Sigmoid colon (tissue), 7 donors: ENCODE measurements at places on chromosomes 3 and 15. TPM values are rescaled to one million over a fixed set of nuclear protein-coding genes. Genes with fewer than 3 reads are reported as not detected.

Gene NTRK3
- 3.6 TPM for total RNA-seq

Gene MCF2L2
- total RNA-seq, result 0.99 TPM

Gene SERPINI2
- not detected for total RNA-seq

Gene ATP13A5
- total RNA-seq, result not detected

Gene OXTR
- total RNA-seq, result 0.41 TPM

DNA sequence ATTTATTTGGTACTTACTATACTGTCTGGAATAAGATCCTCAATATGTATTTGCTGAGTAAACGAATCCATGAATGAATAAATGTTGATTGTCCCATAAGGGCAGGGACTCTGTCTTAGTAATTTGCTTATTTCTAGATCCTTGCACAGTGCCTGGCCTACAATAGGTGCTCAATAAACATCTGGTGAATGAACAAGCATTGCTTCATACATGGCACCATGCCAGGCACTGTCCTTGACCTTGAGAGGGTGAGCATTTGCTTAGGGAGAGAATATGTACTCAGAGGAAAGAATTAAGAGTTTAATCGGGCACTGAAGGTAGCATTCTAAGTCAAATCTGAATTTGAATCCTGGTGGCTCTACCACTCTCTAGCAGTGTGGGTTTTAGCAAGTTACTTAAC, 282.1 kb downstream of the THSD4 start:
- H3K36me3 ChIP-seq, result no peaks in the 10 kb centered on the region
- H3K27ac ChIP-seq, result no peak overlapping the region
- no peaks in the 10 kb centered on the region for H3K4me1 ChIP-seq
- no peak for DNase-seq
- H3K4me3 ChIP-seq, result no peak overlapping the region

DNA sequence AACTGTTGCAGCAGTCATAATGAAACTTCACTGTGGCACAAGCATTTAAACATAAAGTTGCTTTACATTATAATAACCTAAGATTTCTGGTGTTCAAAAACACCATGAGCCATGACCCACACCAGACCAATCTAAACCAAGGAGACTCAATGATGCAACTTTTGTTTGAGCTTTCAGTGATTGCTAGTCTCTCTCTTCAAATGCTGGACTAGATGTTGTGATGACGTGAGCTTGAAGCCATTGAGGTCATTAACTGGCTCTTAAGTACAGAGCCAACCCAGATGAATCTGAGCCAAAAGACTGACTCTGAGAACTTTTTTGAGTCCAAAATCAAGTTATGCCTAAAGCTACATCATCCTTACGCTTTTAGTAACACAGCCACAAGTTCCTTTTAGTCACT, 36.5 kb downstream of the ATR start:
- no peaks in the 10 kb centered on the region for H3K4me1 ChIP-seq
- no peak for DNase-seq
- no peaks in the 10 kb centered on the region for H3K27me3 ChIP-seq
- no peak overlapping the region for H3K27ac ChIP-seq
- H3K4me3 ChIP-seq, result no peak overlapping the region

- no peaks in the 10 kb centered on the region for H3K27me3 ChIP-seq
- no peaks in the 10 kb centered on the region for H3K36me3 ChIP-seq
- no peaks in the 10 kb centered on the region for H3K4me1 ChIP-seq
Measured at GRCh38 chr3:112456147-112456546, 43.1 kb downstream of the BTLA start.

DNA sequence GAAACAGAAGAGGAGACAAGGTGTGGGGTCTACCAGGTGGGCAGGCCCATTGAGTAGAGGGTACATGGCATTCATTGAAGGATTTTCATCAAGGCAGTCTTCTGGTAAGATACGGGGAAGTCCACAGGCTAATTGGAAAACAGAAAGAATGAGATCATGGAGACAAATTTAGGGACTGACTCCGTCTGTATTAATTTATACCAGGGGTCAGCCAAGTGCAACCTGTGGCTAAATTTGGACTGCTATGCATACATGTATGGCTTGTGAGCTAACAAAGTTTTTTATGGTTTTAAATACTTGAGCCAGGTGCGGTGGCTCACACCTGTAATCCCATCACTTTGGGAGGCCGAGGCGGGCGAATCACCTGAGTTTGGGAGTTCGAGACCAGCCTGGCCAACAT, 21.1 kb upstream of the SNRPN start:
- H3K36me3 ChIP-seq, result no peaks in the 10 kb centered on the region
- no peaks in the 10 kb centered on the region for H3K4me1 ChIP-seq
- DNase-seq, result peak; percentile 9
- no peaks in the 10 kb centered on the region for H3K27me3 ChIP-seq
- H3K4me3 ChIP-seq, result no peak overlapping the region

DNA sequence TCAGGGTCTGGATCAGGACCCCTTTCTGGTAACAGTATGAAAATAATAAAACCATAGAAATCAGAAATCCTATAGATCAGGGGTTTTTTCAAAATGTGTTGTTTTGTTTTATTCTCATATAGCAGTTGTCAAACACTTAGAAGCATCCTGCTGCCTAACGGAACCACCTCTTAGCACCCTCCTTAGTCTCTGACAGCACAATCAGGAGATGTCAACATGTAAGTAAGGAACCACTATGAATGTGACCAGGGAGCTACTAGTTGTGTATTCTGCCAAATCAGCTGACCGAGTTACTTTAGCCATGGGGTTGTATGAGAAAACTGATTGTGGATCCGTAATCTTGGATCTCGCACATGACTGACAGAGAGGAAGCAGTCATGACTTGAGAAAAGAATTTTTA, 22.2 kb downstream of the CCDC39 start:
- no peaks in the 10 kb centered on the region for H3K27me3 ChIP-seq
- H3K27ac ChIP-seq, result no peak overlapping the region
- H3K4me1 ChIP-seq, result no peaks in the 10 kb centered on the region
- no peak for DNase-seq
- no peak overlapping the region for H3K4me3 ChIP-seq
- H3K36me3 ChIP-seq, result no peaks in the 10 kb centered on the region

GRCh38 chr15:95557226-95558046, 773.1 kb upstream of the NR2F2 start:
- H3K4me1 ChIP-seq, result peaks cover 6% of the 10 kb centered on the region
- H3K27me3 ChIP-seq, result no peaks in the 10 kb centered on the region
- no peak overlapping the region for H3K27ac ChIP-seq
- no peak for DNase-seq

DNA sequence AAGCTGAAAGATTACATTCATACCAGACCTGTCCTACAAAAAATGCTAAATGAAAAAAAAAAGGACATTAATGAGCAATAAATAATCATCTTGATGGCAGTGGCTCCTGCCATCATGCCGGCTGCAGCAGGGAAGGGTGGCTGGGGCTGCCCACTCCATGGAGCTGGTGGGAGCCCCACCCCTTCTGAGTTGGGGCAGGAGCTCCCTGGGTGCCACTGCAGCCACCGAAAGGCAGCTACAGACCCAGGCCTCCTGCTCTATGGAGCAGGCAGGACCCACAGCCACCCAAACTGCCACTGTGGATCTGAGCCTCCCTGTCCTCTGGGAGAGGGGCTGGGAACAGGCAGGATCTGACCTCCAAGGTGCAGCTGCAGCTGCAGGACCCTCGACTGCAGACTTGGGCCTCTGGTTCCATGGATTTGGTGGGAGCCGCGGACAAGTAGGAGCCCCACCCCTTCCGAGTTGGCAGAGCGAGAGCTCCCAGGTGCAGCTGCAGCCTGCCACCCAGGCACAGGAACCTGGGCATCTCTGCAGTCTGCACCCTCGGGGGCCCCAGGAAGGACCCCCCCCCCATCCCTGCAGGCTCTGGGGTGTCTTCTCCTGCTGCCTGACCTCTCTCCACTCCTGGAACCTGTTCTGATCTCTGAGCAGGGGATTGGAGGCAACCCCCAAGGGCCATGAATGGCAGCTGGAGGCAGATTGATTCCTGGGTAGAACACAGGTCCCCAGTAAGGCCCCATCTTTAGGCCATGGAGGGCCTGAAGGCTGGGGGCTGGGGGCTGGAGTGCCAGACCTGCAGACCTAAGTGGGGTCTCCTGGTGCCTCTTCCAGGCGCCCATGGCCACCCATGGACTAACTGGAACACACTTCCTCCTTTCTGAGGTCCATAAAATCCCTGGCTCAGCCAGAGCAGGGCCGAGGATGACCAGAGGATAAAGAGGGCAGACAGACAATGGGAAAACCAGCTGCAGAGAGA, 70.4 kb upstream of the TTC14 start:
- H3K4me3 ChIP-seq, result no peak overlapping the region
- H3K4me1 ChIP-seq, result no peaks in the 10 kb centered on the region
- no peak overlapping the region for H3K27ac ChIP-seq

- no peaks in the 10 kb centered on the region for H3K27me3 ChIP-seq
- H3K27ac ChIP-seq, result peak overlapping the region; percentile 42
- no peak for DNase-seq
- no peak overlapping the region for H3K4me3 ChIP-seq
Measured at GRCh38 chr15:74053517-74053916, 28.8 kb downstream of the GOLGA6A start.

DNA sequence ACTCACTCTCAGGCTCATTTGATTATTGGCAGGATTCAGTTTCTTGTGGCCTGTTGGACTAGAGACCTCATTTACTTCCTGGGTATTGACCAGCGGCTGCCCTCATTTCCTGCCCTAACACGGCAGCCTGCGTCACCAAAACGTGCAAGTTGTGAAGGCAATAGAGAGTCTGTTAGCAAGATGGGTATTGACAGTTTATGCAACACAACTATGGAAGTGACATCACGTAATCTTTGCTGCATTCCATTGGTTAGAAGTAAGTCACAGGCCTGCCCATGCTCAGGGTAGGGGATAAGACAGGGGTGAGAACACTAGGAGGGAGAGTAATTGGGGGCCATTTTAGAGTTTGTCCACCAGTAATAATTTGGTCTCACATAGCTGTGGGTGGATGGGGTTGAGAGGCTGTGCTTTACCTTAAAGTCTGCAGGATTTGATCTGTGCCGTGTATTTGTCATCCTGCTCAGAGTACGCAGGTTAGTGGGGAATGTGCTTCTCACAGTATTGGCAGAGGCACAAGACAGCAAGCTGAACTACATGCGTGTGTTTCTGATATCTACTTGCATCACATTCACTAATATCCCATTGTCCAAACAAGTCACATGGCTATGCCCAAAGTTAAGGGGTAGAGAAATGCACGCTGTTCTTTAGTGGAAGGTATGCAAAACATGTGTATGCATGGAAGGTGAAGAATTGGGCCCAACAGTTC, 83.3 kb downstream of the EDEM1 start:
- no peak overlapping the region for H3K27ac ChIP-seq
- no peaks in the 10 kb centered on the region for H3K27me3 ChIP-seq
- H3K4me1 ChIP-seq, result no peaks in the 10 kb centered on the region

- no peaks in the 10 kb centered on the region for H3K27me3 ChIP-seq
- peak overlapping the region; percentile 68 for H3K4me3 ChIP-seq
- no peak for DNase-seq
- no peaks in the 10 kb centered on the region for H3K4me1 ChIP-seq
Measured at GRCh38 chr3:20185331-20185678, 701 bp downstream of the SGO1 start.

DNA sequence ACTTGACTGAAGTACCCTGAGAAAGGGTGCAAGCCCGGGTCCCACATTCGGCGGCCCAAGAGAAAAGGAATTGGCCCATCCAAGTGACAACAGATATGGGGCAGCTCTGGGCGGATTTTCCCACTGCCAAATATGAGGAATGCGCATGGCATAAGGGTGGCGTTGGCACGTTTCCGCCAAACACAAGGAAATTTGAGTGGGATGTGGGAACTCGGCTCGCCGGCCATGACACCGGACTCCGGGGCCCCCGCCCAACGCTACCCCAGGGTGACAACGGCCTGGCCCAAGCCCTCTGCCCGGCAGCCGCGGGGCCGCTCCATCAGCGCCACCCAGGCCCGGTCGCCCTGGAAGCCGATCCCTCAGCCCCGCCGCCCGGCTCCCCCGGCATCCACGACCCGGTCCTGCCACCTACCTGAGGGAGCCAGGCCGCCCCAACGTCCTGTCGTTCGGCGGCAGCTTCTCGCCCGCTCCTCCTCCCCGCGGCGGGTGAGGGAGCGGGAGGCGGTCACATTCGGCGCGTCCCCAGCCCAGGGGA, 449 bp downstream of the RAF1 start:
- peak overlapping the region; percentile 94 for H3K27ac ChIP-seq
- peak overlapping the region; percentile 100 for H3K4me3 ChIP-seq
- no peaks in the 10 kb centered on the region for H3K36me3 ChIP-seq
- peaks cover 45% of the 10 kb centered on the region for H3K4me1 ChIP-seq

DNA sequence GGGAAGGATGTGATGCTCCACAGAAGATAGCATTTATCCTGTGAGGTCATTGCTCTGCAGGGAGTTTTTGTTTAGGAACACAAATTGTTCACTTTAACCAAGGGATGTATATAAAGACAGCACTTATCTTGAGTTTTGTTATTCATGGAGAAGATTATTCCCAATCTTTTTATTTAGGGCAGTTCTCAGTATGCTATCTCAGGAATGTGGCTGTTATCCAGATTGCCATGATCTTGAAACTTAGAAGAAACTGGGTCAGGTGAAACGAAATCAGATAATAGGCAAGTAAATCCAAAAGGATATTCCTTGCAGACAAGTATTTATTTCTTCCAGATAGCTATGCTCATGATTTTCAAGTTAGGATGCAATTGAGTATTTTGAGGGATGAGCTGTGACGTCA, 19.3 kb upstream of the TMEM42 start:
- no peak for DNase-seq
- H3K4me3 ChIP-seq, result no peak overlapping the region
- no peaks in the 10 kb centered on the region for H3K36me3 ChIP-seq
- H3K27me3 ChIP-seq, result no peaks in the 10 kb centered on the region
- no peaks in the 10 kb centered on the region for H3K4me1 ChIP-seq

GRCh38 chr3:100269410-100270214, 8.8 kb downstream of the TBC1D23 start:
- no peak overlapping the region for H3K4me3 ChIP-seq
- no peak overlapping the region for H3K27ac ChIP-seq
- no peaks in the 10 kb centered on the region for H3K27me3 ChIP-seq

DNA sequence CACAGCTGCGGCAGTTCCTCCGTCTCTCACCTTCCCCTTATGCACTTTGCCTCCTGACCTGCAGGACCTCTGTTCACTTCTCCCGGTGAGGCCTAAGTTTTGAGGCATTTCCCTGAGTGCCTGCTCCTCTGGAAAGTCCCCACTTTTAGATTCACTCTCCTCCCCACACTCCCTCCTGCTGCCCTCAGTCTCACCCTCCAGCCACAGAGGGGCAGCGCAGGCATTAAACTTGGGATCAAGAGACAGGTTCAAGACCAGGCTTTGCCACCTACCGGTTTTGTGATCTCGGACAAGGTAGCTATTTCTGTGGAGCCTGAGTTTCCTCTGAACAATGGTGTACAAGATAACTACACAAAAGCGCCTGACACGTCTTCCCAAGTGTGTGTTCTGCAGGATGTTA, 19.4 kb downstream of the SLC6A11 start:
- no peak overlapping the region for H3K27ac ChIP-seq
- no peak for DNase-seq
- no peaks in the 10 kb centered on the region for H3K36me3 ChIP-seq

GRCh38 chr3:53646723-53647122, 152.3 kb downstream of the CACNA1D start:
- H3K27me3 ChIP-seq, result no peaks in the 10 kb centered on the region
- no peaks in the 10 kb centered on the region for H3K4me1 ChIP-seq
- no peaks in the 10 kb centered on the region for H3K36me3 ChIP-seq
- no peak overlapping the region for H3K4me3 ChIP-seq
- no peak for DNase-seq

- H3K36me3 ChIP-seq, result no peaks in the 10 kb centered on the region
- DNase-seq, result peak; percentile 39
- no peaks in the 10 kb centered on the region for H3K27me3 ChIP-seq
- no peak overlapping the region for H3K27ac ChIP-seq
- peaks cover 81% of the 10 kb centered on the region for H3K4me1 ChIP-seq
- no peak overlapping the region for H3K4me3 ChIP-seq
Measured at GRCh38 chr15:22960556-22960955, 19.6 kb downstream of the CYFIP1 start.
